ENCODE measurements at places on chromosomes 16 and 17.

DNA sequence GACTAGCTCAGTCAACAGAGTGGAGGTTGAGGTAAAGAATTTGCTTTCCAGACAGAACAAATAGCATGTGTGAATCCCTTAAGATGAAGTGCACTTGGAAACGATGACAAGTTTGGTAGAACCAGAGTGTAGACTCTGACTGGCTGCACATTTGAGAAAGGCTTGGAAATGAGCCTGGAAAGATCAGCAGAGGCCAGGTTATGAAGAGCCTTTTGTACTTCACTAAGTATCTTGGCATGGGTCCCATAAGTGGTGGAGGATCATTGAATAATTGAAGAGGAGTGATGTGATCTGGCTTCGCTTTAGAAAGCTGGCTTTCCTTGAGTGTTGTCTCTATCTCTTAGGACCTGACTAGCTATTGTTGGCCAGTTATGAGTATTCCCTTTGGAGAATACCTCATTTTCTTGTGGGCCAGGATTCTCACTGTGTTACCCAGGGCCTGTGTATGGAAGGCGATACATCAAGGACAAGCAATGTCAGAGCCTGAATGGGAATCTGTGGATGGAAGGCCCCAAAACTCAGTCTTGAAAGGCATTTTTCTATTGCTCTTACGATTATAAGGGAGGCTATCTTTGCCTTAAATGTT, 329.8 kb downstream of the UTP18 start:
- no peak for DNase-seq

DNA sequence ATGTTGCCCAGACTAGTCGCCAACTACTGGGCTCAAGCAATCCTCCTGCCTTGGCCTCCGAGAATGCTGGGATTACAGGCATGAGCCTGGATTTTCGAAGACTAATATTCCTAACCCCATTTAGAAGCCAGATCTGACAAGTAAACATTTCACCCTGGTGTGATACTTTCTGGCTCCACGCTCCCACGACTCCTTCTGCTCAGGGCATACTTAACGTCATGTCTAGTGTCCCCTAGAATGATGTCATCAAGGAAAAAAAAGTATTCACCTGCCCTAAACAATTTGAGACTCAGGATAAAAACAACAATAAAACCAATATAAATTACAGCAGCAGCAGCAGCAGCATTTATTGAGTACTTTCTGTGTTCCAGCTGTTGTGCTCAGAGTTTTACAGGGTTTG, 13.2 kb downstream of the ITGB3 start:
- DNase-seq: no peak

GRCh38 chr16:23082161-23082788, 67.0 kb downstream of the USP31 start:
- DNase-seq: no peak

- no peak for DNase-seq
These were observed 2.2 kb upstream of the ZG16 start for GRCh38 chr16:29775742-29776408.

GRCh38 chr16:68645494-68646388, 631 bp downstream of the CDH3 start:
- no peak for DNase-seq

DNA sequence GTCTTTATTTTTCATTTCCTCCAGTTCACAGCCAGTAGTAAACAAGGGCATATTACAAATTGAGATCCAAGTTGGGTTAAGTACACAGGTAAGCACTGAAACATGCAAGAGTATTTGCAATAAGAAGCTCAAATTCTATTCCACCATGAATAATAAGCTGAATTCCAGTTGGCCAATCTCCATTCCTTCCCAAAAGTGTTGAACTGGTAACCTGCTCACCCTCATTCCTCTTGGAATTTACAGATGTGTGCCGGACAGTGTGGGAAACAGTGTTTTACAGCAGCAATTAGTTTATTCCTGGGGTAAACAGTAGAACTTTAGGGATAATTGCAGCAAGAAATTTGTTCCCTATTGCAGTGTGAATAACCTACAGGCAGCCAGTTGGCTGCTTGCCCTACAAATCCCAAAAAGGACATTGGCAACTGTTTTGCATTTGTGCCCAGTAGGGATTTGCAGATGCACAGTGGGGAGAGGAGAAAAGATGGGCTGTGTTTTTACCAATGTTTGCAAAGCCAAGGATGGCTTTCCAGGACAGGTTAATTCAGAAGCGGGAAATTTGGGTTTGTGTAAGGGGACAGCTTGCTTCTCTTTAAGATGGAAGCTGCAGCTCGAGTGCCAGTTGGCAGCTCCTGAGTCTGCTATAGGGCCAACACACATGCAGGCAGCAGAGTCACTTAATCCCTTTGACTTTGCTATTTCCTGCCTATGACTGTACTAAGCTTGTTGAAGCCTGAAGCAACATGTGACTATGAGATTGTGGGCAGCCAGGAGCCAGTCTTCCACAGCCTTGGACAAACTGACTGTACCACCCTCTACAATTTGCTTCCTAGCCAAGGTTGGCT, 318.9 kb downstream of the MAP2K6 start:
- no peak for DNase-seq

DNA sequence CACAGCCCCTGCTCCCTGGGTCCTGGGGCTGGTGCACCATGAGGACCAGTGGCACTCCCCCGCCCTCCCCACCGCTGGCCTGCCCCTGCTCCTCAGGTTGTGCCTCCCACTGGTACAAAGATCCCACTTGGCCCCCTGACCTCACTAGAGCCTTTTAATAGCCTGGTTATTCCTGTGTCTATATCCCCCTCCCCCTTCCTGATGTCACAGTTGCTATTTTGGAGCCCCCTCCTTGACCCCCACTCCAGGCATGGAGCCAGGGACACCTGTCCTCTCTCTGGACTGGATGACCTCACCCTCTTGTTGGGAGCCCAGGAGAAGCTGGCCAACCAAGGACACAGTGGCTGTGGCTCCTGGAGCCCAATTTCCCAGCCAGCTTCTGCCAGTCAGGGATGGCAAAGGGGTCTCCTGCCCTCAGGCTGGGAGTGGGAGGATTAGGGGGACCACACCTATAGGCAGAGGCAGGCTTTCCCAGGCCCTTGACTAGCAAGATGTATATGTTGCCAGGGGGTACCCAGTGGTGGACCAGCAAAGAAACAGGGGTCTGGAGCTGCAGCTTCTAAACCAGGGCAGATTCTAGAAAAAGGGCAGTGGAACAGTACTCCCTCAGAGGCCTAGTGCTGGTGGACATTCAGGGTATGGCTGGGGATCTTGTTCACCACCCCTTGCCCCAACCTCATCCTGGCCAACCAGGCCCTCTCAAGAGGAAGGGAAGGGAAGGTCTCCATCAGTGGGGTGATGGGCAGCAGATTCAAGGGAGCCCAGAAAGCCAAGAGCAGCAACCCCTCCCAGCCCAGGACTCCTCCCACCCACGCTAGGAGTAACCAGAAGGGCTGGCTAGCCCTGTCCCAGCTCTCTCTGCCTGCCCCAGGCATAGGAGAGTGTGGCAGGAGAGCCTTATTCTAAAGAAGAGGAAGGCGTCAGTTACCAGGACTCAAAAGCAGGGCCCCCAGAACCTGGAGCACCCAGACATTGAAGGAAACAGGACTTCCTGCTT, 10.9 kb downstream of the HDAC5 start:
- DNase-seq: no peak

DNA sequence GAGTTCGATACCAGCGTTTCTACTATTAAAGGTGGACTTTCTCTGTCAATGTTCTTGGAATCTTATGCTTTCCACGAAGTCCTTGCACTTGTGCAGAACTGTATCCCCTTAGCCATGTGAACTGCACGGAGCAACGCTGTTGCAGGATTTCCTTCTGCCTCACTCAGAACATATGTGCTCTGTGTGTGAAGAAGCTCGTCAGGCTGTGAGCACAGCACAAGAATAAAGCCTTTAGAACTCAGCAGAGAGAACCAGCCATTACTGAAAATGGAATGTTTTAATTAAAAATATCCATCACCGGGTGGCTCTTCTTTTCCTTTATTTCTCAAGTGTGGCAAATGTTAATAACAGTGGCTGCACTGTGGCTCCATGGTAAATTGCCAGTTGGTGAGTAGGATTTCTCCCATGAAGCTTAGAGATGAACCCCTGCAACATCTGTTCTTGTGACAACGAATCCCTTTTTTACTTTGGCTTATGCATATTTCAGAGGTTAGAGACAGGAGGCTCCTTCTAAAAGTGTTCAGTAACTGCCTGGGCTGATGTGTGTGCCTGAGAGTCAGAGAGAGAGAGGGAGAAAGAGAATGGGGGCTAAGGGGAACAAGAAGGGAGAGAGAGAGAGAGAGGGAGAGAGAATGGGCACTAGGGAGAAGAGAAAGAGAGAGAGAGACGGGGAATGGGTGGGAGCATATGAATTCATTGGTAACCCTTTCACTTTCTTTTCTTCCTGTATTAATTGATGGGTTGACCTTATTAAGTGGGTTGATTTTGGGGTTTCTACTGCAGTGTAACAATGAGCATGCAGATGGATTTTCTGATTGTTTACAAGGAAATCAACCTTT, 50.0 kb downstream of the RPTOR start:
- no peak for DNase-seq

GRCh38 chr16:75402821-75403475, 30.4 kb downstream of the CFDP1 start:
- no peak for DNase-seq

- no peak for DNase-seq
These were observed 435.0 kb upstream of the DYNLRB2 start for GRCh38 chr16:80105751-80106150.

DNA sequence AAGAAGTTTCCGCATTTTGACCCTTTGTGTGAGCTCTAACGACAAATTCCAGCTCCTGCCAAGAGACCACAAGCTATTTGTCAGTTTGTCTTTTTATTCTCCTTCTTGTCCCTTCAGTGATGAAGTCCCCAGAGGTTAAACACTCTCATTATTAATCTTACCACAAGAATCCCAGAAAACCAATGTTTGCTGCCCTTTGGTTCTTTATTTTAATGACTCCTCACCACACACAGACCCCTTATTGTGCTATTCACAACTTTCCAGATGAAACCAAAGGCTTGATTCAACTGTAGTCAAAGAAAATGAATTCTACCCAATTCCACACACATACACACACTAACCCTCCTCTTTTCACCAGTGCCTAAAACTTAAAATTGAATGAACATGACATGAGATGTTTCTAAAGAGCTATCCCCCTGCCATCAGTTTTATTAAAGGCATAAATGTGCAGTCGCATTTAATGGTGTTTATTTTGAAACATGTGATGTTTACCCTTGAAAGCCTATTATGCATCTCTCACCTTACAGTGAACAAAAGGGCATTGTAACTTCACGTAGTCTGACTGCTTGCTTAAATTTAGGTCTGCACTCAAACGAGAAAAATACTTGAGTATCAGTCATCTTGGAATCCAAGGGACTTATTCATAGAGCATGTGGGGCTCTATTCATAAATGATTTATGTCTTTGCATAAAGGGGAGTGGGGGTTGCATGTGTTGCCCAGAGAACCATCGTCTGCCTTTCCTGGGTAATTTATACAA, 44.1 kb downstream of the PCTP start:
- no peak for DNase-seq

DNA sequence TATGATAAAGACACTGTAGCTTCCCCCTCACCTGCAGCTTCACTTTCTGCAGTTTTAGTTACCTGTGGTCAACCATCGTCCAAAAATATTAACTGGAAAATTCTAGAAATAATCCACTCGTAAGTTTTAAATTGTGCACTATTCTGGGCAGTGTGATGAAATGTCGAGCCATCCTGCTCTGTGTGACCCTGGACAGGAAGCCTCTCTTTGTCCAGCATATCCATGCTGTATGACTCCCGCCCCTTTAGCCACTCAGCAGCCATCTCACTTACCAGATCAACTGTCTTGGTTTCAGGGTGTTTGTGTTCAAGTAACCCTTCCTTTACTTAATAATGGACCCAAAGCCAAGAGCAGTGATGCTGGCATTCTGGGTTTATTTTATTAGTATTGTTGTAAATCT, 56.1 kb downstream of the SIAH1 start:
- no peak for DNase-seq

- no peak for DNase-seq
These were observed 21.7 kb upstream of the DOK4 start for GRCh38 chr16:57508035-57508425.

DNA sequence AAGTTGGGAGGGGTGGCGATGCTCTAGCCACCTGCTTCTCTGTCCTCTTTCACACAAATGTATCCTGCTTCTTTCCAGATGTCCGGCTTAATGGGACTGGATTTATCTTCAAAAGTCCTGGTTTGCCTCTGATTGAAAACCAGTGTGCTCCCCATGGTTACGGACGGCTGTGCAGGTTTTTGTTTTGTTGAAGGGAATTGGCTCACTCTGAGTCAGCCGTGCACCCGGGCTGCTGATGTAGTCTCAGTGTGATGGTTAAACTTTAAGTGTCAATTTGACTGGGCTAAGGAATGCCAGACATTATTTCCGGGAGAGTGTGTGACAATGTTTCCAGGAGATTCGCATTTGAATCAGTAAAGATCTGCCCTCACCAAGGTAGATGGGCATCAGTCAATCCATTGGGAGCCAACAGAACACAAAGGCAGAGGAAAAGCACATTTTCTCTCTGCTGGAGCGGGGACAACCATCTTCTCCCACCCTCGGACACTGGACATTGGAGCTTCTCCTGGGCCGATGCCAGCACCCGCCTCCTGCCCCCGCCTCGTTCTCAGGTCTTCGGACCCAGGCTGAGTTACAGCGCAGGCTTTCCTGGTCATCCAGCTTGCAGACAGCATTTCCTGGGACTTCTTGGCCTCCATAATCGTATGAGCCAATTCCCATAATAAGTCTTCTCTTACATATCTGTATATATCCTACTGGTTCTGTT, 126.9 kb upstream of the TNRC6C start:
- no peak for DNase-seq

- DNase-seq: no peak
These were observed 21.7 kb downstream of the KRT23 start for GRCh38 chr17:40915721-40916256.

GRCh38 chr17:75457047-75457654, 716 bp downstream of the TMEM94 start:
- peak; percentile 24 for DNase-seq

GRCh38 chr16:48371393-48371780, 13.8 kb downstream of the SIAH1 start:
- DNase-seq: no peak

GRCh38 chr17:78146881-78147280, 696 bp downstream of the C17orf99 start:
- no peak for DNase-seq

- no peak for DNase-seq
These were observed 23.9 kb downstream of the DHRS7C start for GRCh38 chr17:9767432-9767991.

GRCh38 chr17:79042421-79043190, 18.6 kb downstream of the C1QTNF1 start:
- DNase-seq: peak; percentile 71
